ENCODE measurements at places on chromosomes 6 and 20. TPM values are rescaled to one million over a fixed set of nuclear protein-coding genes. Genes with fewer than 3 reads are reported as not detected.
A peak's percentile ranks its signal among the peaks of the same experiment; 100 is the strongest.

The HRH3 gene
- total RNA-seq = 0.06 TPM

GRCh38 chr20:43681991-43682410 is 15.1 kb downstream of the MYBL2 start:
- no peak for DNase-seq

GRCh38 chr6:53961679-53962370 is 149.4 kb upstream of the MLIP start:
- no peak for DNase-seq

- DNase-seq = peak; percentile 60
Measured at GRCh38 chr20:21767739-21768223, 62.3 kb downstream of the PAX1 start.

DNA sequence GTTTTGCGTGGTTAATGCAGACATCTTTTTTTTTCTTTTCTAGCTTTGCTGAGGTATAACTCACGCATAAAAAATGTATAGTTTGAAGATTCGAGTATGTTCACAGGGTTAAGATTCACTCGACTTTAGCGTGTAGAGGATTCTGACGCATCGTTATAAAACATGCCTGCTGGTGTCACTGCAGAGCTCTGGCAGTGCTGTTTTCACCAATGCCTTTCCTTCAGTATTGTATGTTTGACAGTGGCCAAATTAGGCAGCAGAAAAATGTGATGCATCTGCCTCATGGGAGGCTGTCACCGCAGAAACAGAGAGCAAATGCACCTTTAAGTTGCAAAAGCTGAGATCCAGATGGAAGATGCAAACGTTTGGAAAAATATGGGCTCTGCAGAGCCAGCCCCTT is 18.0 kb upstream of the SIRPB2 start:
- no peak for DNase-seq

- no peak for DNase-seq
Measured at GRCh38 chr6:98530732-98531131, 303.6 kb upstream of the POU3F2 start.

GRCh38 chr6:40535110-40535818 is 51.9 kb downstream of the LRFN2 start:
- no peak for DNase-seq

- no peak for DNase-seq
Measured at GRCh38 chr6:126959765-126960164, 158.7 kb upstream of the RSPO3 start.

GRCh38 chr6:5457041-5457440 is 195.7 kb downstream of the FARS2 start:
- DNase-seq = no peak

DNA sequence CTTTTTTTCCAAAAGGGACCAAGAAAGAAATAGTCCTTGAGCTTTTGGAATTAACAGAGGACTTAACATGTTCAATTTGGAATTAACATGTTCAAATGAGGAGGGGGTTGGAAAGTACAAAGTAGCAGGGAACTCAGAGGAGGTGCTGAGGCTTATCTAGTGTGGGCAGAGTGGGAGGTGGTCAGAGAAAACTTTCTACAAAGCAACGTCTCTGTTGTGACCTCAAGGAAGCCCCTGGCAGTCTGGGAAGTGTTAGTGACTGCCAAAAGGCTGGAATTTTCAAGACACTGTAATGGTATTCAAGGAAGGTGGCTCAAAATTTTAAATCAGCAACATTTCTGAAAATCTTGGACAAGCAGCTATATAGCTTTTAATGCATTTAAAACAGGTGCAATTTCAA is 7.3 kb downstream of the ECI2 start:
- DNase-seq = no peak

DNA sequence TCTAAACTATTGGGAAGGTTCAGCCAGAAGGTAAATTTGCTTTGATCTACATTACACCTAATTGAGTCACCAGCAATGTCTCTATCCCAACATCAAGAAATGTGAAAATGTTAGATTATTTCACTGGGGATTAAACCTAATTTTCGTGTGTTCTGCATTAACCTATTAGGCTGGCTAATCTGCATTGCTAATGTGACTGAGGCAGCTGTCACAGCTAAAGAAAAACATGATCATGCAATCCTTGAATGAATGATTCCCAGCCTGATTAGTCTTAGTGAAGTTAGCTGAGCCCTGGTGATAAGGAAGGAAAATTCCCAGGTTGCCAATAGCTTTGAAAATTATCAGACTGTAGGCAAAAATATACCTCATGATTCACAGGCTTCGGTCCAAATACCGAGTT is 135.3 kb downstream of the LINC00237 start:
- no peak for DNase-seq

GRCh38 chr6:7566107-7566506 is 23.9 kb upstream of the SNRNP48 start:
- DNase-seq = no peak
